ENCODE measurements at places on chromosomes 4 and X.

DNA sequence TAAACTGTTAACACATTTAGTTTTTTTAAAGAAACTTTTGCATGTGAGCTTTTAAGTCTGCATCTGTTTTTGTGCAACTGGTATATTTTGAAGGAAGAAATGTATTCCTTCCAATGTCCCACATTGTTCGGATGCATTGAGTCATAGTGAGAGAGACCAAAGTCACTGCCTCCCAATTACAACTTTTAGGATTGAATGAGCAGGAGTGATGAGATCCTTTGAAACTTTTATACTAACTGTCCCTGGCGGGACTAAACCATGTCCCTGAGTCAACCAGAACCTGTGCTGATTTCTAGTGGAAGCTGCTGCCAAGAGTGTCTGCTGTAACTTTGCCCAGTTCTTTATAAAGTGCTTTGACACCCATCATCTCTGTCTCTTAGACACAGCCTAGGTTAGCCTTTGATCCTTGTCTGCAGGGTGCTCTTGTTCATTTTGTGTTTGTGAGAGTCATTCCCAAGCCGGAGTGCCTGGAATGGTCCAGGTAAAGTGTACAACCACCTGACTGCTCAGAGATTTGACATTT is 122.7 kb downstream of the ZNF518B start:
- DNase-seq: no peak

GRCh38 chrX:132491191-132491590 is 2.4 kb upstream of the MBNL3 start:
- DNase-seq: no peak

DNA sequence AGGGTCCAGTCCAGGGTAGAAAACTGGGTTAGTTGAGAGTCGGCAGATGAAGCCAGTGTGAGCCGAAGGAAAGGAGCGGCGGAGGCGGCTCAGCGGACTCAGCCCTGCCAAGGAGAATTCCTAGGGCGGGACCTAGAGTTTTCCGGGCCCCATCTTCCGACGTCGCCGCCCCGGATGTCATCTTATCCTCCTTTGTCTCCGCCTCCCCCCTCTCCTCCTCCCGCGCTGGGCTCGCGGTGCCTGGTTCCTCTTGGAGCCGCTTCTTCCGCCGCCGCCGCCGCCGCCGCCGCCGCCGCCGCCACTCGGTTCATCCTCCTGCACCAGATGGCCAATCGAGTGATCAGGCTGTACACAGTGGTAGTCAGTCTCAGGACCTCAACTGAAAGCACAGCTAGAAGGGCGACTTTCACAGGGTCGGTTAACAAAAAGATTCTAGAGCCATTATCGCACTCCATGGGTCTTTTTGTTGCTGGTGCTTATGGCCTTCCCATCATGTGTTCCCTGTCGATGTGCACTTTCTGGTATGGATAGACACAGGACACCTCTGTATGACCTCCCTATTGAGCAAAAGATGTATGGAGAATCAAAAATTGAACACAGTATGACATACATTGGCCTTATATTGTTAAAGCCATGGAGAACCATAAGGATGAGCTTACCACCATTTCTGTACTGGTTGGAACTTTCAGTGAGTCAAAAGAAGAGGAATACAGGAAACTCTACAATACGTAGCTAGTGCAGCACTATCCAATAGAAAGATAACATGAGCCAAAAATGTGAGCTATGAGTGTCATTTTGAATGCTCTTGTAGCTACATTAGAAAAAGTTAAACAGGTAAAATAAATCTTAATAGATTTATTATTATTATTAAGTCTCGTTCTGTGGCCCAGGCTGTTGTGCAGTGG is 32.4 kb upstream of the THOC2 start:
- peak; percentile 5 for DNase-seq

DNA sequence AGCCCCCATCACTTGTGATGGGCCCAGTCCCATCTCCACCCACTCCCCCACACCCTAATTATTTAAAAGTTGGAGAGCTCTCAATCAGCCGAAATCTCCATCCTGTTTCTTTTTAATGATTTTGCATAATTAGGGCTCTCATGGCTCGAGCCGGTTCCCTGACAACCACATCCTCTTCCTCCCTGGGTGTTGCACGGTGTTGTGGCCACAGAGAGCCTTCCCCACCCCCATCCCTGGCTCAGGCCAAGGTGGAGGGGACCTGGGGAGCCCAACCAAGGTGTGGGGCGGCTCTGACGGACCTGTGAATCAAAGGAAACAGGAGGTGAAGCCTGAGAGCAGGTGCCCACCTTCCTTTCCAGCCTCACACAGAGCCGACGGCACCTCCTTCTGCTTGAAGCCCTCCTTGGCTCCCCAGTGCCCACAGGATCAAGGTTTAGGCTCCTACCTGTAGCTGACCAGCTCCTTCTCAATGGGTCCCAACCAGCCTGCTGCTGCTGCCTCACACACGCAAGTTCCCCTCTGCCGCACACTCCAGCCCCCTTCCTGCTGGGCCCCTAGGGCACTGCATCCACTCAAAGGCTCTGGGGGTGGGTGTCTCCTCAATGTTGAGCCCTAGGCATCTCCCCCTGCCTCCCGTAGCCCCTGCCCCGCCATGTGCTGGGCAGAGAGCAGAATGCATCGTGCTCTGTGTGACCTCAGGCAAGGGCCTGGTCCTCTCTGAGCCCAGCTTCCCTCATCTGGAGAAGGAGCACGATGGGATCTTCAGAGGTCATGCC is 68.7 kb downstream of the WFS1 start:
- no peak for DNase-seq

DNA sequence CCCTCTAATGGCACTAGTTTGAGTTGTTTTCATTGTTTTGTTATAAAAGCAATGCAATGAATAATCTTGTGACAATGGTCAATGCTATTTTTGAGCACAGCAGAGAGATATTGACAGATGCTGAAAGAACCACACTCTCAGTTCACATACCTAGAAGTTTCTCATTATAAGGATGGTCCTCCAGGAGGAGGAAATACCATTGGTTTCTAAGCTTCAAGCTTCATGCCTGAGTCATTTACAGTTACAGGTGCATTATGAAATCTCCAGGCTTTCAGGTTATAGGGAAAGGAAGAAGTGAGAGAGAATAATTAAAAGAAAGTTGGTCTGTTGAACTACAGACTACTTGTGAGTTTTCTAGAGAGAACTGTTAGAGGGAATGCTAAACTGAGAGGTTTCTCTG is 75.3 kb downstream of the PWWP3B start:
- DNase-seq: no peak

GRCh38 chr4:122701061-122701460 is 31.4 kb upstream of the BBS12 start:
- no peak for DNase-seq

GRCh38 chr4:118760493-118760892 is 75.3 kb downstream of the METTL14 start:
- DNase-seq: no peak

DNA sequence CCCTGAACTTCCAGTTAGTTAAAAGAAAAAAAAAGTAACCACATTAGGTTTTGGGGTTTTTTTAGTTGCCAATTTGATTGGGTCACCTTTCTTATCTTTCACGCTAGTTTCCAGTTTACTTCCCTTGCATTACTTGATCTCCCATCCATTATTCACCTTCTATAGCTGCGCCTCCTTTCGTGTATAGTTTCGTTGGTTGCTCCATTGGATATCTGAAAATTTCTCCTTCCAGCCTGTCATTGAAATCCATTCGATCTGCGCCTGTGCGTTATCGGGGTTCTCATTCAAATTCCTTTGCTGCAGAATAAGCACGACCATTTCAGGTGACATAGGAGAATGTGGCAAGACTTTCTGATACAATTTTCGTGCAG is 764 bp downstream of the TRAPPC11 start:
- no peak for DNase-seq

GRCh38 chr4:123317211-123317610 is 79.4 kb upstream of the SPRY1 start:
- DNase-seq: no peak

GRCh38 chr4:20248155-20248558 is 3.5 kb upstream of the SLIT2 start:
- DNase-seq: no peak

DNA sequence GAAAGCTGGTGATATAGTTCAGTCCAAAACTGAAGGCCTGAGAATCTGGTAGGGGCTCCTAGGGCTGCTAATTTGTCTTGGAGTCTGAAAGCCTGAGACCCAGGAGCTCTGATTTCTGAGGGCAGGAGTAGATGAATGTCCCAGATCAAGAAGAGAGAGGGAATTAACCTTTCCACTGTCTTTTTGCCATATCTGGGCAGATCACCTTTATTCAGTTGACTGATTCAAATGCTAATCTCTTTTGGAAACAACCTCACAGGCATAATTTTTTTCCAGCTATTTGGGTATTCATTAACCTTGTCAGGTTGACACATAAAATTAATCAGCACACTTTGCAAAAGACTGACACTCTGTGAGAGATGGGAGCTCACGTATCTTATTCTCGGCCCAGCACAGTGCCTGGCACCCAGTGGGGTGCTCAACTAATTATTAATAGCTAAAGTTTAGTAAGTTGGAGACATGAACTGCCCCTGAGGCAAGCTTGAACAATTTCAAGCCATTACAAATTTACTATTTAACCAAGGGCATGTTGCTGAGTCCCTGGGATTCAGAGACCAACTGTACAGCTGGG is 114.3 kb downstream of the CPEB2 start:
- DNase-seq: no peak

DNA sequence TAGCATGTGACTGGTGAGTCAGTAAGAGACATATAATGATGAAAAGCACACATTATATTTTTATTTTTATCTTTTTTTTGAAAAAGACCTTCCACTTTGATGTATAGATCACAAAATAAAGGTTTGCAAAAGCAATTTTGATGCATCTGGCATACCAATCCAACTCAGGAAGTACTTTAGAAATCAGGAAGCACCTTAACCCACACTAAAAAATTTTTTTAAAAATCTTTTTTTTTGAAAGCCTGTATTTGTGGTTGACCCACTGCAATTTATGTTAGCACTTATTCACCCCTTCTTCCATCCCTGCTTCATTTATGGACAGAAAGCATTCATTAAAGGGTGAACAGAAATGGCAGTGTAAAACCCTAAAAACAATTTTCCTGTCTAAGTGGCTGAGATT is 16.6 kb downstream of the TMEM255A start:
- no peak for DNase-seq

DNA sequence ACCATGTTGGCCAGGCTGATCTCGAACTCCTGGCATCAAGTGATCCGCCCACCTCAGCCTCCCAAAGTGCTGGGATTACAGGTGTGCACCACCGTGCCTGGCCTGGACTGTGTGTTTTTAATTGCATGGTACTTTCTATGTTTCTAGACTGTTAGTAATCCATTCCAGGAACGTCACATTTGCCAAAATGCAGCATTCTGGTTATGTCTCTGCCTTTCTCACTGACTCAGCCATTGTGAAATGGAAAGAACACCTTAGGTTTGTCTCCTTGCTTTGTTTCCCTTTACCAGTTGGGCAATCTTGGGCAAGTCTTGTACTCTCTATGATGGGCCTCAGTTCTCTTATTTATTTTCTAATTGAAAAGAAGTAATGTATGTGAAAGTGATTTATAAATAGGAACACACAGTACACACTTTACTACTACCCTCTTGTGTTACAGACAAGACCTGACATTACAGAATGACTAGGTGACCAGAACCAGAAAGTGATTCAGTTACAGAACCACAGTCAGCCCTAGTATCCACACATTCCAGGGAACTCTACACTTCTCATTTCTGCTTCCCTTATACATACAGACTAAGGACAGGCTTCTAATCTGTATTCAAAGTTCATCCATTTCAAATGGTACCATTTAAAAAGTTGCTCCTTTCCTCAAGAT is 187.1 kb downstream of the MGST2 start:
- no peak for DNase-seq

- DNase-seq: no peak
Observed at GRCh38 chrX:145865082-145865481, 47.5 kb downstream of the SLITRK2 start.

- no peak for DNase-seq
Observed at GRCh38 chrX:100609591-100609990, 24.9 kb downstream of the TNMD start.

DNA sequence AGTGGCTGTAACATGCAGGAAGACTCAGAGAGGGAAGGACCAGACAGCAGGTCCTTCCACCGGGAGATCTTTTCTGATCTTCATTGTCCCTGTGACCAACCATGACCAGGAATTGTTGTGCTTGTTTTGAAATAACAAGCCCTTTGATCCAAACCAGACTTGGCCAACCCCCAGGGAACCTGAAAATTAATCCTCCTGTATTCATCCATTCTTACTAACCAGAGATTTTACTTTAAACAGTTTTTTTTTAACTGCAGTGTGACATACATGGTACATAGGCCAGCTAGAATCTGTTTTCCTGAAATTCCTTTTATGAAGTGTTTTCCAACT is 4.0 kb downstream of the WFS1 start:
- no peak for DNase-seq

- no peak for DNase-seq
Observed at GRCh38 chrX:135981668-135982067, 3.6 kb upstream of the SLC9A6 start.

DNA sequence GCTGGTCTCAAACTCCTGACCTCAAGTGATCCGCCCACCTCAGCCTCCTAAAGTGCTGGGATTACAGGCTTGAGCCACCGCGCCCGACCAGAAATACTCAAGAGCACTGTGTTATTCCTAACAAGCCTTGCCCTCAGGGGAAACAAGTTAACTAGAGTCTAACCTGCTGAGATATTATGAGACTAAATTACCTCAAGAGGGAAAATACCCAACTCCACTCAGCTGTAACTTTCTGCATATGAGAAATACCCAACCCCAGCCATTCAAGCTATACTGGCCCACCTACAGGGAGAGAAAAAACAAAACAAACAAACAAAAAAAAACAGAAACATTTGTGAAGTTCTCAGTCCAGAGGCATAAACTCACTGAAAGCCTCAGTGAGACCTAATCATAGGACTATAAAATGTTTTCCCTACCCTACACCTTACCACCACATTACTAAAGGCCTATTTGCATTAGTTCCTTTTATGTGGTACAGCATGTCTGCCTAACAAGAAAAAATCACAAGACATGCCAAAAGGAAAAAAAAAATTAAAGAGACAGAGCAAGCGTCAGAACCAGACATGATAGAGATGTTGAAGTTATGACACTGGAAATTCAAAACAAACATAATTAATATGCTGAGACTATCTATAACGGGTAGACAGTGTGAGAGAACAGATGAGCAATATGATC is 876.0 kb downstream of the FSTL5 start:
- no peak for DNase-seq

- no peak for DNase-seq
Observed at GRCh38 chr4:167230744-167231143, 3.5 kb downstream of the SPOCK3 start.
